Cardiac atrium fibroblast (primary cell): ENCODE measurements at places on chromosomes 3 and 15. TPM values are rescaled to one million over a fixed set of nuclear protein-coding genes. Genes with fewer than 3 reads are reported as not detected.

The SPTBN5 gene
- under 0.01 and 0.16 TPM in 2 replicates for total RNA-seq

The GOLGA8M gene
- 0.18 TPM in 1 of 2 replicates, not detected in the other for total RNA-seq

The GPR149 gene
- not detected in 2 replicates for total RNA-seq

The DET1 gene
- 5.2 and 5.7 TPM in 2 replicates for total RNA-seq

The BNC1 gene
- 1.1 and 2.6 TPM in 2 replicates for total RNA-seq

The GOLGA6L2 gene
- not detected in 2 replicates for total RNA-seq

The HTD2 gene
- total RNA-seq: 4.0 and 9.4 TPM in 2 replicates

The PEX11A gene
- 3.2 and 4.2 TPM in 2 replicates for total RNA-seq

The FSIP1 gene
- total RNA-seq: under 0.01 and 0.97 TPM in 2 replicates

The EIF4G1 gene
- total RNA-seq: 296 and 333 TPM in 2 replicates

The GPR156 gene
- 0.49 and 3.4 TPM in 2 replicates for total RNA-seq

The GCSAM gene
- total RNA-seq: 0.81 TPM in 1 of 2 replicates, not detected in the other

The ZPLD1 gene
- not detected in 2 replicates for total RNA-seq

The OSBPL10 gene
- 12.2 and 15.7 TPM in 2 replicates for total RNA-seq

The C3orf49 gene
- not detected in 2 replicates for total RNA-seq

The SLC6A1 gene
- not detected in 2 replicates for total RNA-seq

The AP2M1 gene
- total RNA-seq: 371 and 429 TPM in 2 replicates

The RNF13 gene
- 39.2 and 66.4 TPM in 2 replicates for total RNA-seq

The VGLL3 gene
- 74.9 and 76.0 TPM in 2 replicates for total RNA-seq

The DRD3 gene
- total RNA-seq: not detected in 2 replicates

The GOLGA8J gene
- total RNA-seq: not detected in 2 replicates

The NEK10 gene
- total RNA-seq: 1.3 and 2.4 TPM in 2 replicates

The C15orf62 gene
- under 0.01 and 0.36 TPM in 2 replicates for total RNA-seq

The SAMD7 gene
- not detected in 2 replicates for total RNA-seq

The MAP2K5 gene
- 3.4 and 6.3 TPM in 2 replicates for total RNA-seq

The GPR171 gene
- not detected in 2 replicates for total RNA-seq

The CNTN3 gene
- total RNA-seq: 0.16 TPM in 1 of 2 replicates, not detected in the other
